ENCODE measurements at places on chromosomes 1 and 21.

- DNase-seq = no peak
Measured at GRCh38 chr1:183027031-183027430, 3.8 kb downstream of the LAMC1 start.

DNA sequence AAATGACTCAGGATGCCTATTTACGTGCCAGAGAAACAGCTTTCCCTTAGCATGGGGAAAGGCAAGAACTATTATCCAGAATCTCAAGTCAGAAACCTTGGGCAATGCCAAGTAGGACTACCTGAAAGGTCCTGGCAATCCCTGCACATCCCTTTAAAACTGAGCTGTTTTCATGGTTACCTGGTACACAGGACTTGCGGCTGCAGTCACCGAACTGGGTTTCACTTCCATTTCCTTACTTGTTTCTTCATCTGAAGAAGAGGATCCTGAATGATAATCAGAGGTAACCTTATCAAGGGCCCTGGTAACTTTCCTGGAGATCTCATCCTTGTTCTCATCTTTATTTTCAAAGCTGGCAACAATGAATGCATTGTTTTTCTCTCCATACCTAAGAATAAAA is 14.3 kb downstream of the BTG3 start:
- no peak for DNase-seq

- peak; percentile 37 for DNase-seq
Measured at GRCh38 chr1:212814537-212815334, 23.0 kb downstream of the TATDN3 start.

DNA sequence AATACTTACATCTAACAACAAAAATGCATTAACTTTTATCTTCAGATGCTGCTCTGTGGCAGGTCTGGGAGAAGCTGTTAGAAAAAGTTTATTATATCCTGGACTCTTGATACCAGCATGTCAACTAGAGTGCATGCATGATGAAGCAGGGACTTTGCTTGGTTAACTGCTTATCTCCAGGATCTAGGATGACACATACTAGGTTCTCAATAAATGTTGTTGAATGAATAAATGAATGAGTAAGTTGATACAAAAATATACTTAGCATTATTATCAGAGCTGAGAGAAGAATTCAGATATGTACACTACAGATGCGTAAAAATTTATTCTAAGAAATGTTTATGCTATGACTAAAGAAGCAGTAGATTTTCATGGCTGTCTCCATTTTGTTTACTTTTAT is 304.3 kb downstream of the LTN1 start:
- DNase-seq = no peak

DNA sequence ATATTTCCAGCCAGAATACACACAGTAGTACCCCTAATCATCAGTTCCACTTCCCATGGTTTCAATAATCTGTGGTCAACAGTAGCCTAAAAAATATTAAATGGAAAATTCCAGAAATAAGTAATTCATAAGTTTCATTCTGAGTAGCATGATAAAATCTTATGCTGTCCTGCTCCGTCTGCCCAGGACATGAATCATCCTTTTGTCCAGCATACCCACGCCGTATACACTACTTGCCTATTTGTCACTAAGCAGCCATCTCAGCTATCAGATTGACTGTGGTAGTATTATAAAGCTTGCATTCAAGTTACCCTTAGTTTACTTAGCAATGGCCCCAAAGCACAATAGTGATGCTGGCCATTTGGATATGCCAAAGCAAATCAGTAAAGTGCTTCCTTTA is 118.7 kb downstream of the SLC5A9 start:
- no peak for DNase-seq
